ENCODE measurements at places on chromosomes 3 and 15.

- DNase-seq, result no peak
Observed at GRCh38 chr3:9826815-9827573, 16.8 kb downstream of the RPUSD3 start.

GRCh38 chr3:129820587-129820986 lies 72.9 kb downstream of the TMCC1 start:
- no peak for DNase-seq

GRCh38 chr15:41258750-41259471 lies 27.8 kb downstream of the CHP1 start:
- no peak for DNase-seq

GRCh38 chr3:13493867-13494441 lies 13.8 kb downstream of the HDAC11 start:
- DNase-seq, result no peak

DNA sequence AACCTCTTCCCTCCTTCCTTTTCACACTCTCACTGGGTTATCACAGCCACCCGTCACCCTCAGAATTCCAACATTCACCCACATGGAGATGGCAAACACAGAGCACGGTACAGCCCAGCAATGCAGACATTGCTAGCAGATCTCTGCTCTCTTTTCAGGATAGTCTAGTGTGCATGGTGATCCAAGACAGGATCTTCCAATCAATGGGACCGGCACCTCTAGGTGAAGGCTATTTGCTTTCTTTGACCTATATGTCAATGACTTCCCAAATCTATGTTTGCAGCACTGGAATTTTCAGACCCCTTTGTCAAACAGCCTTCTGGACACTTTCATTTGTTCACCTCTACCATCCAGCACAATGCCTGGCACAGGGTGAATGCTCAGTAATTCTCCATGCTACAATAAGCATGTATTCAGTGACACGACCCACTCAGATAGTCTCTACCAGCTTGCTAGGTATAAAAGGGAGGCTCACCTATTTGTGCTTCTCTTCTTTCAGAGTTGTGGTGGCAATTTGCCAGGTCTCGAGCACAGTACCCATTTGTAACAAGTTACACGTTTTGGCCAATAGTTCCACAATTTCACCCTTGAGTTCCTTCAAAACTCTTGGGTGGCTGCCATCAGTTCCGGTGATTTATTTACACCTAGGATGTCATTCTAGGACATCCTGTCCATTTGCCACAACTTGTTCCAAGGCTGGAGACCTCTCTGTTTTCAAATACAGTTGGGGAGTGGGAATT lies 279.1 kb upstream of the ICE2 start:
- DNase-seq, result no peak

- no peak for DNase-seq
Observed at GRCh38 chr3:40207796-40208195, 101.7 kb upstream of the EIF1B start.

GRCh38 chr3:32180141-32180784 lies 58.2 kb upstream of the CMTM8 start:
- DNase-seq, result no peak

- no peak for DNase-seq
Observed at GRCh38 chr3:58622892-58623291, 43.7 kb downstream of the FAM3D start.

- no peak for DNase-seq
Observed at GRCh38 chr3:29345516-29346300, 64.8 kb downstream of the RBMS3 start.

DNA sequence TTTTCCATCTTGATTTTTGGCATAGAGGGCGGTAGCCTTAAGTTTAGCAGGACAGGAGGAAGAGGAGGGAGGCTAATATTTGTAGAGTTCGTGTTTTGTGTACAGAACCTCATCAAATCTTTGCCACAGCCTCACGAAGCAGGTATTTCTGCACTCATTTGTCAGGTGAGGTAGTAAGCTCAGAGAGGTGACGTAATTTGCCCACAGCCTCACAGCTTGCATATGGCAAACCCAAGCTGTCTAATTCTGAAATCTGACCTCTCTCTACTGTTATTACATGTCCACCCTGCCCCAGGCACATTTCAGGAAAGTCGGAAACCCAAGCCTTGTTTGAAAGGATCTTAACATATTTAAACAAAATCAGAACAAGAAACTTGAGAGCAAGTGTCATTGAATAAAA lies 91.1 kb upstream of the TPM1 start:
- no peak for DNase-seq

GRCh38 chr3:101379658-101380376 lies 59.4 kb upstream of the IMPG2 start:
- no peak for DNase-seq

DNA sequence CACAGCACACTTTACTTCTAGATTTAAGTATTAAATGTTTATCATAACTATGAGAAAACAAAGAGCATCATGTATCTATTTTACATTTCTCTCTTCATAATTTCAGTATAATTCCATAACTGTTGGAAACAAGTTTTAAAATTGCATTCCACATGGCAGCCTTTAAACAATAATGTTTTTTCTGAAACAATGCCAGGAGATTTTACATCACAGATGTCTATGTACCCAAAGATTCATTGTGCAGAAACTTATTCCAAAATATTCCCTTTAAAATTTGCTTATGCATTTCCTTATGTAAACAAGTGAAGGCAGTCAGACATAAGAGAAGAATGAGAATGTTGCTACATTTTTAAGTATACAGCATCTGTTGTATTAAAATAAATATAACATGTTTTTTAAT lies 324.9 kb upstream of the COL8A1 start:
- no peak for DNase-seq

DNA sequence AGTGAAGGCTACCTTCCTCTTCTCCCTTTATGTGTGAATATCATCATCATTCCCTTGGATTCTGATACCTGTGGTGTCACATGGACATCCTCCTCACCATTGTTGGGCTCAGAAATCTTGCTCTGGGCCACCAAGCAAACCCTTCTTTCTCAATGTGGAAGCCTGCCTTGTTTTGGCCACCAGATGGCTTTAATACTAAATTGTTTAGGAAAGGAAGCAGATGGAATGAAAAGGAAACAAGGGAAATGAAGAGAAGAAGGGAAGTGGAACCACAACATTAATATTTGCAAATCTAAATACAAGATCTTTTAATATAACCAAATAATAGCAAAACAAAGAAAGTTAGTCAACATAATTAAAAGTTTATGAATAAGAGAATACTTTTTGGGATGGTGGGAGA lies 14.0 kb downstream of the FAM227B start:
- no peak for DNase-seq

DNA sequence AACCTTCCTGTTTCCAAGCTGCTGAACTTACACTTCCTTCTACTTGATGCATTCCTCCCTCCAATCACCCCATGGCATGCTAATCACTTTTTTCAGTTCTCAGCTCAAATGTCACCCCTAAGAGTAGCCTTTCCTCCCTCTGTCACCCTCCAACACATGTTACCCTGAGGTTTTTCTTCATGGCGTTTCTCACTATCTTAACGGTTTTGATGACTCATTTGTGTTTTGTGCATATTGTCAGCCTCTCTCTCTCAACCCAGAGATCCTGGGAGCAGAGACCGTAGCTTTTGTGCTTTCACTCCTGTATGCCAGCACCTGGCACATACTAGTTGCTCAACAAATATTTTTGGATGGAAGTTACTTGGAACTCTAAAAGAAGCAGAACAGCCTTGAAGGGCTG lies 24.5 kb downstream of the LRRC3B start:
- DNase-seq, result no peak

GRCh38 chr3:171026597-171027293 lies at the start of gene SLC2A2:
SLC2A2 (minus strand) TSS chr3:171026720; CDS start chr3:171026670, 50 bp downstream.
- DNase-seq, result no peak

DNA sequence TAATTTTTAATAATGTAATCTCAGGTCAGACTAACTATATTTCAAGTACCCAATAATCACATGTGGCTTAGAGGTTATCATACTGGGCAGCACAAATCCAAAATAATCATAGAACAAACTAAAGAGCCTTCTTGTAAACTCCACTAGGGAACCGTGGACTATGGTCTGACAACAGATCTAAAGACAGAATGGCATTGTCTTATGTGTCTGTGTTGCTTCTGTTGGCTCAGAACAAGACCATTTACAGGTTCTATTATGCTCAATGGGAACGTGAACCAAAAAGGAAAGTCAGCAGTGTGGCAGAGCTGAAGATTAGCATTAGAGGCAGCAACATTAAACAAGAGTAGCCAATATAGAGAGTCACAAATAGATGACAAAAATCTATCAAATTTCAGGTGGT lies 74.9 kb downstream of the ETFA start:
- DNase-seq, result no peak

DNA sequence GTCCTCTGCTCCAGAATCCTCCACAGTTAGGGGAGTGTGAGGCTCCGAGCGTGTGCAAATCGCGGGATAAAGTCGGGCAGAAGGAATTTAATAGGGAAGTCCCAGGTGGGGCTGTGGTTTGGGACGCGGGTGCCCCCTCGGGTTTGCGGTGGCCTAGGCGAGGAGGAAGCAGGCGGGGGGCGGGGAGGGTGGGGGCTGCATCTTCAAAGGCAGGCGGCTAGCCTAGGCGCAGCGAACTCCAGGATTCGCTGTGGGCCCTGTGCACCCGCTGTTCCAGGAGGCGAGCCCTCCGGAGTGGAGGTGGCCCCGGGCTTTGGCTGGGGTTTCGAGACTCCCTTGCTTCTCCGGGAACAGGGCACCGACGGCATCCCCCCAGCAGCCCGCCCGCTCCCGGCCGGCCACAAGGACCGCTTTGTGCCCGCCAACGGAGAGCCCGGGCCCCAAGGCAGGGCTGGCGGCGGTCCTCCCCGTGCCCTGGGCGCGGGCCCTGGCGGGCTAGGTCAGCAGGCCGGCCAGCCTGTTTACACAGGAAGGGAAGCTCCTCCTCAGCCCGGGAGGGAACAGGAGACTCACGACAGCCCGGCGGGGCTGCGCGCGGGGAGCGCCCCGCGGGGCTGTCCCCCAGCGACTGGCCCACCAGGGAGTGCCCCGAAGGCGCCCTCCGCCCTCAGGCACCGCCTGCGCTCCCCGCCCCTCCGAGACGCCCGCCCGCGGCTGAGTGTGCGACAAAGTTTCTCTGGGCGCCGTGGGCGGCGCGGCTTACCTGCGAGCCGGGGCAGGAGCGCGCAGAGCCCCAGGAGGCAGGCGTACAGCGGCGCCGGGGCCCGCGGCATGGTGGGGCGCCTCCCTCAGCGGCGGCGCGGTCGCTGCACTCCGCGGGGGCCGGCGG lies 753 bp downstream of the ITGB5 start:
- peak; percentile 2 for DNase-seq

GRCh38 chr3:161939918-161940620 lies 443.5 kb downstream of the OTOL1 start:
- no peak for DNase-seq

DNA sequence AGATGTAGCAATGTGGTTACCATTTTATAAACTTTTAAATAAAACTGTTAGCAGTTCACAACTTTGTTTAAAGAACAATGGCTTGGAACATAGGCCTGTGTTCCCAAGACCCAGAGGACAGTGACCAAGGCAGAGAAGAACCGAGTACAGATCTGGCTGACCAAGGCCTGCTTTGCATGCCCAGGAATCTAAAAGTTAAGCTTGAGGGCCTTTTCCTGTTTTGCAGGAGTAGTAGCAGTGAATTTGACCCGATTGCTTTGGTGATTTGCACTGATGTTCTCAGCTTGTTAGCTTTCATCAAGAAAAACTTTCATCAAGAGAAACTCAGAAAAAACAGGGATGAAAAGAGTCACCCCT lies 9.9 kb downstream of the FILIP1L start:
- DNase-seq, result no peak

- no peak for DNase-seq
Observed at GRCh38 chr15:100686725-100687473, 84.5 kb downstream of the ASB7 start.

DNA sequence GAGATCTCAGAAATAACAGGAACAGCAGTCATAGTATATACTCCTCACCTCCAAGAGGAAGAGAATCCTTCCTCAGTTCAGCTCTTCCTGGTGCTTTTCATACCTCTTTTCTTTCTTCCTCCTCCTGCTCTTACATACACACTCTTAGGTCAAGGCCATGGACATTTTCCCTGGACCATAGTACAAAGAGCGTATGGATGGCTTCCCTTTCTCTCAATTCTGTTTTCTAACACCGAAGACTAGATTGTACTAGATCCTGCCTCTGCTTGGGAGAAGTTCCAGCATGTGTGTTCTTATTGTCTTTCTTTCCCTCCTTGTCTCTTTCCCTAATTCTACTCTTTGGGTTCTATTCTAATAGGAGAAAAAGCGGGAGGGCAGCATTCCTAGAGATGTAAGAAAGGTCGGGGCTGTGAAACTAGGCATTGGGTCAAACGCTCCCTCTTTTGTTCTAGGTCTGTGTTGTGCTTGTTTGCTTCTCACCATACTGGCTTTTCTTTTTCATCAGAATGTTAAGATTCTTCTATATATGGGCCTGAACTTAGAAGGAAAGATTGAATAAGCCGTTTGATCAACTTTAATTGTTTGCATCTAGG lies 77.4 kb downstream of the VPS8 start:
- DNase-seq, result no peak

DNA sequence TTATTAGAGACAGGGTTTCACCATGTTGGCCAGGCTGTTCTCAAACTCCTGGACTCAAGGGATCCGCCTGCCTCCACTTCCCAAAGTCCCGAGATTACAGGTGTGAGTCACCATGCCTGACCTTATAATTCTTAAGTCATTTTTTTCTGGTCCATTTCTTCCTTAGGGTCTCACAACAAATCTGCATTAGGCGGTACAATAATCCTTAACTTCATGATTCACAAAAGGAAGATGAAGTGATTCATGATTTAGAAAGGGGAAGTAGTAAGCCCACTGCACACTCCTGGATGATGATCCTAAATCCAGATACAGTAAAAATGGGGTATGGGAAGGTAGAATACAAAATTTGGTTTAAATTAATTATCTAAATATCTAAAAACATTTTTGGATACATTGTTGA lies 45.0 kb upstream of the TKT start:
- no peak for DNase-seq

GRCh38 chr3:182908471-182908870 lies 71.9 kb downstream of the DCUN1D1 start:
- DNase-seq, result no peak

GRCh38 chr15:58559904-58560588 lies 128.3 kb downstream of the LIPC start:
- no peak for DNase-seq

- DNase-seq, result no peak
Observed at GRCh38 chr3:127167315-127168043, 25.5 kb upstream of the PRR23E start.

- DNase-seq, result no peak
Observed at GRCh38 chr15:70561885-70562284, 201.5 kb downstream of the UACA start.

GRCh38 chr3:72171463-72171881 lies 386.5 kb upstream of the PROK2 start:
- no peak for DNase-seq

DNA sequence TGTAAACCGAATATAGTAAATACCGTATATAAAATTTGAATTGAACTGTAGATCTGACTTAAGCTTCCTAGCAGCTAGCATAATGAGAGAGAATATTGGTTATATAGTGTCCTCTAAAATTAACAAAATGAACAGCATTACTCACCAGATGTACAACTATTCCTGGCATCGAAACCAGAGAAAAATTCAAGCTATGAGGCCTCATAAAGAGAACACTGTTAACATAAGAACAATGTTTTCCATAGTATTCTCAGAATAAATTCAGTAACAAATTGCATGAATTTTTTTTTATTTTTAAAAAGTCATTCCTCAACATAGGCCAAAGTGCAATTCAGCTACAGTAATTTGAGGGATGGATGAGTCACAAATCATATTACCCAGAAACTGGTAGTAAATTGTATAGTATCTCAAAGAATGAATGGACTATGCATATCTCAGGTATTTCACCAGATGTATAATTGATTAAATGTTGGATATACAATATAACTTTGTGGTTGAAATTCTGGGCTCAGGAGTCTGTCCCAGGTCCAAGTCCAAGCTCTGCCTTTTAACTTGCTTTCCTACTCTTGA lies 5.0 kb downstream of the TMEM207 start:
- no peak for DNase-seq

GRCh38 chr3:41450416-41451231 lies 251.3 kb downstream of the CTNNB1 start:
- no peak for DNase-seq

Data from NCI-H1417 (cell line).